ENCODE measurements at places on chromosomes 7 and 10.

DNA sequence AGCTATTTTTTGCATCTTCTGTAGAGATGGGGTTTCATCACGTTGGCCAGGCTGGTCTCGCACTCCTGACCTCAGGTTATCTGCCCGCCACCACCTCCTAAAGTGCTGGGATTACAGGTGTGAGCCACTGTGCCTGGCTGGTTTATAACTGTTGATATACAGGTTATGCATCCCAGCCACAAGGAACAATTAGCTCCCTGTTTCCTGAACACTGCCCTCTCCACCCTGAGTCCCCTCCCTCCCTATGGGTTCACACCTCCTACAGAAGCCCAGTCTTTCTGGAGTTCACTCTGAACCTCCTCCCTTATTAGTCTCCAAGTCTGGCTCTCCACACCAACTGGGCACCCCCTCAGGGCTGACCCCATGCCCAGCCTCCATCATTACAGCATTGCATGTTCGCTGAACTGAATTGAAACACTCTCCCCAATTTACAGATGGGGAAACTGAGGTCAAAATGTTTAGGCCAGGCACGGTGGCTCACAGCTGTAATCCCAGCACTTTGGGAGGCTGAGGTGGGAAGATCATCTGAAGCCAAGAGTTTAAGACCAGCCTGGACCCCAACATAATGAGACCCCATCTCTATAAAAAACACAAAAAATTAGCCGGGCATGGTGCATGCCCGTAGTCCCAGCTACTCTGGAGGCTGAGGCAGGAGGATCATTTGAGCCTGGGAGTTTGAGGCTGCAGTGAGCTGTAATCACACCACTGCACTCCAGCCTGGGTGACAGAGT lies 1.7 kb upstream of the CLIP2 start:
- DNase-seq: no peak

- no peak for DNase-seq
Measured at GRCh38 chr10:31136386-31136785, 104.7 kb upstream of the ZNF438 start.

DNA sequence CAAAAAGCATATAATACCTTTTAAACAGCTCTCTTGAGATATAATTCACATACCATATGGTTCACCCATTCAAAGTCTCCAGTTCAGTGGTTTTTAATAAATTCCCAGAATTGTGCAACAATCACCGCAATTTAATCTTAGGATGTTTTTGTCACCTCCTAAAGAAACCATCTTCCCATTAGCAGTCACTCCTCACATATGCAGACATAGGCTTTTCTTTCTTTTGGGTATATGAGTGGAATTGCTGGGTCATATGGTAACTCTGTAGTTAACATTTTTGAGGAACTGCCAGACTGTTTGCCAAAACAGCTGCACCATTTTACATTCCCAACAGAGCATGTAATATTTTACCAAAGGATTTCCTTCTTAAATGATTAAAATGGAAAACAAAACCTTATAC lies 57.0 kb downstream of the CC2D2B start:
- DNase-seq: no peak

DNA sequence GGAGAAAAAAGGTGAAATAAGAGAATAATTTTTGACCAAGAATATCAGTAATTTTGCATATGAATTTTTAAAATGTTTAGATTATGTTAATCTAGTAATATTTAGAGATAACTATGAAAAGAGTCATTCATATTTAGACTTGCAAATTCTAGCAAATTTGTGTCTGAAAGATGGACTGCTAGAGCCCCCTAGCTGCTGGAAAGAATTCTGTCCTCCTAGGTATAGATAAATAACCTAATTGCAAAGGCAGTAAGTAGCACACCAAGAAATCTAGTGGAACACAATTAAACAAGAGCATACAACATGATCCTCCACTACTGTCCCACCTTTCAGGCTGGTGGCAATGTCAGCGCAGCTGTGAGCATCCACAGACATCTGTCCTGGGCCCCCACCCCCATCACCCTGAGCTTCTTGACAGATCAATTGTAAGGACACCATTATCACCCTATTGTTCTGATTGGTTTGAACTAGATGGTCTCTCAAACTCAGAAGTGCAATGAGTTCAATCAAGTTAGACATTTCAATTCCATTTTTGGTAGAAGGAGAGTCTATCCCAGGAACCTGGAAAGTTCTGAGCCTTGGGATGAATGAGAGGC lies 15.0 kb upstream of the GFRA1 start:
- no peak for DNase-seq

DNA sequence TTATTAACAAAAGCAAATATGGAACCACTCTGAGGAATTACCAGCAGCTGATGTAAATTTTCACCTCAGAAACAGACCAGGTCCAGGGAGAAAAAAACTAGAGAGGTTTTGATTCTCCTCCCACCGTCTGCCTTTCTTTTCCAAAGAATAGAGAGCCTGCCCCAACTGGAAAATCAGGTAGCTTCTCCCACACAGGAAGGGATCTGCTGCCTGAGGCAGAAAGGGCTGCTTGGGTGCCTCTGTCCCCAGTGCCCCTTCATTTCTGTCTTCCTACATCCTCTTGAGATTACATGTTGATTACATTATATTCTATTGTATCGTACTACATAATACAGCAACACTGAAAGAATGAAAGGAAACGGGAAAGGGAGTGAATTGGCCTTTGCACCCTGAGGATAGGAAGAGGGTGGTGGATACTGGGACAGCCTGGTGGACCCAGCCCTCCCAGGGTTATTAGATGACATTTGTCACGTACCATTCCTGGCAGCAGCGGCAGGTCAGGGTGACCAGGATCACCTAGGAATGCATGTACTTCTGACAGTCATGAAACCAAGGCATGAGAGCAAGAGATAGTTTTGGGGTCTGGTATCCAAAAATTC lies 8.9 kb downstream of the ST8SIA6 start:
- no peak for DNase-seq
